ENCODE measurements at places on chromosomes 2 and 18.

DNA sequence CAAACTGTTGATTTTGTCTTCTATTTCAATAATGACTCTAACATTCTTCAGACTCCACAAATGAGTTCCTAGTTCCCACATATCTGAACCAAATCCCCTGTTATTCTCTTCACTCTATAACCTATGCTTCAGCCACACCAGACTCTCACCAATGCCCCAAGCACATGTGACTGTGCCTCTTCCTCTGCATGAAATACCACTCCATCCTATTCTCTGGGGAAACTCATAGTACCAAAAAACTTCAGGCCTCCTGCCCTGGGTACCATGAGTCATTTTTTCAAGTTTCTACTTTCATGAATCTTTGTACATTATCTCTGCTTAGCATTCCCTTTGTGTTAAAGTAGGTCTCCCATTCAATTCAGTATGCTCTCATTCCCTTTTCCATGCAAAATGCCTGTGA is 353.2 kb downstream of the ZEB2 start:
- DNase-seq, result no peak

DNA sequence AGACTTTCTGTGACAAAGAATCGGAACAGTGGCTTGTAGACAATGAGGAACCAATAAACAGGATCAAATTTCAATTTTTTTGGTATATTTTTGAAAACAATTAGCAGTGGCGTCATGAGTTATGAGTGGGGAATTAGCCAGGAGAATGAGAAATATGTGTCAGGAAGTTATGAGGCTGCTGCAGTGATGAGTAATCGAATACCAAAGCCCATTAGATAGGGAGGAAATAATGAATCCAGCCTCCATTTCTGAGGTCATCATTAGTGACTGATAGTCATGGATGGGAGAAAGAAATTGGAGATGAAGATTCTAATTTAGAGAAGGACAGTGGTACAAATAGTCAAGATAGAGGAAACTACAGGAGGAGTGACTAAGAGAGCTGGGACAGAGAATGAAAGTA is 673.1 kb upstream of the VRK2 start:
- no peak for DNase-seq

DNA sequence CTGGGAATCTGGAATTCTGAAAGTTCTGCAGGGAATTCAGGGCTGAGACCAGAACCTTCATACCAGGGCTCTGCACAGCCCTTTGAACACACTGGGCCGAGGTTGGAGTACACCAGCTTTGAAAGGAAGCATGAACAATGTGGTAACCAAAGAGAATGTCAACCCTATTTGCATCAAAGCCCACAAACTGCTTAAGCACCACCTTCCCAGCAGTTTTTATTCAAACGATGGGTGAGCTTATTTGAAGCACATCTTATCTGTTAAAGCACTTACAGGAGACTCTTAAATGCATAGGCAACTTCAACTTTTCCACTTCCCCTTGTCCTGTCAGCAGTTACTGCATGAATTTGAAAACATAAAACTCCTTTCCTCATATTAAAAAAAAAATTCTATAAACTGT is 96.6 kb downstream of the TXNL1 start:
- peak; percentile 29 for DNase-seq

DNA sequence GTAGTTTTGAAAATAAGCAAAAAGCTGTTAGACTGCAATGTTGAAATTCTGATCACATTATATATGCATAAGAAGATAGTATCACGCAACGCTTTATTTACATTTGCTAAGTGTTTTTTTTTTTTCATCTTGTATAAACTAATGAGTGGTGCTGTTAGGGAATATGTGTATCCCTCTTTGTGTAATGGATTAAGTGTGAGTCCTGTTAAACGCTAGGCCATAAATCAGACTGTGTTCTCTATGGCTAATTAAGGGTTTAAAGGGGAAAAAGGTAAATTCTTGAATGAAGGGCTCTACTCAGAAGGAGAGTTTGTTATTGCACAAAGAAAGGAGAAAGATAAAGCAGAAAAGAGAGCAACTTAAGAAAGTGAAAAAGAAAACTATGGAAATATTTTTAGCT is 4.8 kb upstream of the ASXL3 start:
- DNase-seq, result no peak

GRCh38 chr2:239569401-239570090 is 168.7 kb upstream of the HDAC4 start:
- DNase-seq, result no peak

DNA sequence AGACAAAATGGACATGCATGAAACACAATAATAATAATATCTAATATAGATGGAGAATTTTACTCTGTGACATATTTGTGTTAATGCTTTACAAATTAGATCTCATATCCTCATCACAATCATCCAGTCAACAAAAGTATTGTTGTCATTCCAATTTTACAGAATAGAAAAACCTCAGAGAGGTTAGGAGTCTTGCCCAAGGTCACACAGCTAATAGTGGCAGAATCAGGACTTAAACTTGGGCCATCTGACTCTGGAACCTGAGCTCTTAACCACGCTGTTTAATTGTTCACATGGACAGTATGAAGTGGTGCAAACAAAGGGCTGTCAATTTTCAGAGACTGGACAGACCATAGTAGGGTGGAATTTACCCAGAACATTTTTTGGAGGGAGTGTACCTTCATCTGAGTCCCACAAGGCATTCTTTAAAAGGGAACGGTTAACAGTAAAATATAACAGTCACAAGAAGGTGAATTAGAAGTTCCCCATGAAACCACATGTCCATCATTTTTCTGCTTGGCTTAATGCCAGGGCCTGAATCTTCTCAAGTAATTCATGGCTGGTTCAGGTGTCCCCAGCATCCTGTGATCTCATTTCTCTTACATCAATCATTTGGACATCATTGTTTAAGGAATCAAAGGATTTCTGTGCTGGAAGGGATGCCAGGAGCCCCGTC is 35.4 kb upstream of the CCDC93 start:
- DNase-seq, result peak; percentile 15

DNA sequence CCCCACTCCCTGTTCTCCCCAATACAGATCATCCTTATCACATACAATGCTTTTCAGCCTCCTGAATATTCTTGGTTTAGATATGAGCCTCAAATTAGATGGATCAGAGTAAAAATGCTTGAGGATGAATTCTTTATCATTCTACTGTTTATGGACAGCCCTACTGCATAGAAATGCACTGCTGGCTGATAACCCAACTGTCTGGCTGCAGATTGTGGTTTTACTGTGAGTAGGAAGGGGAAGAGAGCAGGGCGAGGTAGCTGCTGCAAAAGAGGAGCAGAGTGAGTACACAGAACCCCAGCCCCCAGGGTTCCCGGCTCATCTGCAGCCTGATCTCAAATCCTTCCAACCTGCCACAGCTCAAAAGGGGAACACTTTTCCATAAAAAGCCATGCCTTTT is 29.4 kb upstream of the NCOA1 start:
- DNase-seq, result peak; percentile 44

GRCh38 chr2:145277922-145278321 is 758.0 kb upstream of the ZEB2 start:
- no peak for DNase-seq

DNA sequence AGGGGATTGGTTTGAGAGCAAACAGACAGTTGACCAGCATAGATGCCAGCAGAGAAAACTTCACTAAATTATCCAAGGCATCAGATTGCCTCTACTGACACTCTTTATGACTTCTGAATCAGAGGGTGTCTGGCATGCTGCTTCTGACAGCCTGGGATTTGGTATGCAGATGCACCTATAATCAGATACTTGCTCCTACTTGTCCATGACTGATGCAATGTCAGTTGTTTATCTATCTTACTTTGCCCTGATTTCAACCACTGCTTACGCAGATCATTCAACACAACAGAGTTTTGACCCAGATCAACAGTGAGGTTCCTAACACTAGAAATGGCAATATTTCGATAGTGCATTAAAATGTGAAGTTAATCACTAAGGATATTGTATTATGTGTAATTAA is 22.6 kb upstream of the CALCRL start:
- no peak for DNase-seq

DNA sequence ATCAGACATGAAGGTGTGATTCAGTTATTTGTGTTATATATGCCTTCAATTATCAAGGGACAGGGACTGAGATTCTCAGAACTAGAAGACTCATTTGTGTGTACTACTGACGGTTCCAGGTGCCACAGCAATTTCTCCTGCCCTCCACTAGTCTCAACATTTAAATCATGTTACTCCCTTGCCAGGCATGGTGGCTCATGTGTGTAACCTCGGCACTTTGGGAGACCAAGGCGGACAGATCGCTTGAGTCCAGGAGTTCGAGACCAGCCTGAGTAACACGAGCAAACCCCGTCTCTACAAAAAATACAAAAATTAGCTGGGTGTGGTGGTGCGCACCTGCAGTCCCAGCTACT is 1.1 kb downstream of the CNDP2 start:
- peak; percentile 42 for DNase-seq

DNA sequence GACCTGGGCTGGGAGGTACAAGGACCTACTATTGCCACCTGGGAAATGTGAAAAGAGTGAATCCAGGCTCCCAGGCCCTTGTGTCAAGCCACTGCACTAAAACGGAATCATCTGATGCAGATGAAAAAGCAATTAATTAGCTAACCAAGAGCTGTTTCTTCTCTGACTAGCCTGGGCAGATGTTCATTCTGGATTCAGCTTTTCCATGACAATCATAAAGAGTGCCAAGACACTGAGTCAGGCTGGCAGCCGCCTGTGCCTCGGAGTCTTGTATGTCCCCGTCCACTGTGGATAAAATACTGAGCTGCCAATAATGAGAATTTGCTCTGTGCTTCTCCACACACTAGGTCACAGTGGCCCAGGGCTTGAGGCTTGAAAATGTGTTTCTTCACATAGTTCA is 21.7 kb upstream of the LCLAT1 start:
- no peak for DNase-seq

DNA sequence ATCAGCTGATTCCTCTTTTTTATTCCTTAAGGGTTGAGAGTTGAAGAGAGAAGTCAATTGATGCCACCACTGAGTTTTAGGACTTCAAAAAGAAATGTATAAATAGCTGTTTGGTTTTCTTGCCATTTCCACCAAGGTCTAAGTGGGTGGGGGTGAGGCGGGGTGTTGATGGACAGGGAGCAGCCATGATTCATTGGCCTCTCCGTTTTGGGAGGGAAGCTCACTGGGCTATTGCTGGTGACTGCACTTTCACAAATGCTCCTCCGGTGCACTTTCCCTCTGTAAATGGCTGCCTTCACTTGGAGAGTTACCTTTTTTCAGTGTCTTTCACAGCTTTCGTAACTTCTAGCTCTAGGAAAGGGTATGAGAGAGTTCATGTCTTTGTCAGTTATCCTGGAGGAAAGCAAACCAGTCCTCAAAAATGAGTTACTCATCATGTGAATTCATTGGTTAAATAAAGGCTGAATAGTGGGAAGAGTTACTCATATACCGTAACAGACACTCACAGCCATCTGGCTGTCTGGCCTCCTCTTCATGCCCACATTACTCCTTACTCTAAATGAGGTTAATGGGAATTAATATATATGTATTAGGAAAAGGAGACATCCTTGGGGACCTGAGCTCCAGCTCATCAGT is 17.4 kb upstream of the CTAGE1 start:
- DNase-seq, result no peak

DNA sequence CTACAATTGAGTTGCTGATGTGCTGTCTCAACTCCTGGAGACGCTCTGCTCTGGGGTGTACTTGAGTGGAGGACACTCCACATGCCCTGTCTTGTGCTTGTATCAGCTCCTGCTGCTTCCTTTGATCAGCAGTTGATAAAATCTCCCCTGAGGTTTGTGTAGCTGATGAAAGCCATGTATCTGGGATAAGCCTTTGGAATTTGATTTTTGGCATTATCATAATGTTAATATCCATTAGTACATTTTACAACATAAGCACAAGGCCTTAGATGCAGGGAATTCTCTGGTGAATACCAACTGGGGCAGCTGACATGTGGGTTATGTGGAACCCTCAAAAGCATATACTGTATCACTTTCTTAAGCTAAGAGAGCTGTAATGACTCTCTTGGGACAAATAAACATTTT is 222.7 kb upstream of the ITGA4 start:
- no peak for DNase-seq

GRCh38 chr2:105383432-105384166 is 15.3 kb downstream of the FHL2 start:
- DNase-seq, result no peak

DNA sequence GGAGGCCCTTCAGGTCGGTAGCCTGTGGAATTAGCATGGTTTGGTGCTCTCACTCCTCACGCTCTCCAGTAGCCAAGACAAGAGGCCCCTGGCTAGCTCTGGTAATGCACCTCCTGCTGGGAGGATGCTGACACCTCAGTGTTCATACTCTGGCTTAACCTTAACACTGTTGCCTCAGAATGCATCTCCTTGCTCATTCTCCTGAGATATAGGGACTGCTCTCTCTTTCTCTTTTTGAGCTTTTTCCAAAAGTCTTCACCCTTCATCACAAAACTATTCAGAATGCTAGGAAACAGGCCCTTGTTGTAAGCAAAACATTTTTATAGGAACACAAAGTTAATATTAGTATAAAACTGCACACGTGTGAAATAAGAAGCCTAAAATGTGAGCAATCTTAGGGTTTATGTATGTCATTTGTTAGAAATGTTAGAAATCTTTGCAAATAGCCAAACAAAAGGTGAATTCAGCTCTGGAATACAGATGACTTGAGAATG is 17.3 kb upstream of the IMPA2 start:
- DNase-seq, result no peak

- no peak for DNase-seq
These were observed at the start of gene SIX2 for GRCh38 chr2:45009303-45009927. SIX2 (minus strand) TSS chr2:45009452; CDS start chr2:45009110, 342 bp downstream.

- DNase-seq, result no peak
These were observed 174.7 kb downstream of the DNER start for GRCh38 chr2:229539628-229540027.

DNA sequence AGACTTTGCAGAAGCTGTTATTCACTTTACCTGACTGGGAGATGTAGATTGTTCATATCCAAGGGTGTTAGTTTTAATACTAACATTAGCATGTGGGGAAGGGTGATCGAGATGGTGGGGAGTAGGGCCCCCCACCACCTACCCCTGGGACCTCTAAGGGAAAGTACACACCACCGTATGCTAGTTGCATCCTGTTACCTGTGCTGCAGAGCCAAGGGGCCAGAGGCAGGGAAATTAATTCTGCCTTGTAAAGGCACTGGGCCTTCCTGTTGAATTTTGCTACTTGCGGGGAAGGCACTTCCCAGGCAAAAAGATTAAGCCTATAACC is 9.0 kb downstream of the STEAP3 start:
- DNase-seq, result no peak

- DNase-seq, result no peak
These were observed 494.4 kb downstream of the SOX11 start for GRCh38 chr2:6186332-6187151.

DNA sequence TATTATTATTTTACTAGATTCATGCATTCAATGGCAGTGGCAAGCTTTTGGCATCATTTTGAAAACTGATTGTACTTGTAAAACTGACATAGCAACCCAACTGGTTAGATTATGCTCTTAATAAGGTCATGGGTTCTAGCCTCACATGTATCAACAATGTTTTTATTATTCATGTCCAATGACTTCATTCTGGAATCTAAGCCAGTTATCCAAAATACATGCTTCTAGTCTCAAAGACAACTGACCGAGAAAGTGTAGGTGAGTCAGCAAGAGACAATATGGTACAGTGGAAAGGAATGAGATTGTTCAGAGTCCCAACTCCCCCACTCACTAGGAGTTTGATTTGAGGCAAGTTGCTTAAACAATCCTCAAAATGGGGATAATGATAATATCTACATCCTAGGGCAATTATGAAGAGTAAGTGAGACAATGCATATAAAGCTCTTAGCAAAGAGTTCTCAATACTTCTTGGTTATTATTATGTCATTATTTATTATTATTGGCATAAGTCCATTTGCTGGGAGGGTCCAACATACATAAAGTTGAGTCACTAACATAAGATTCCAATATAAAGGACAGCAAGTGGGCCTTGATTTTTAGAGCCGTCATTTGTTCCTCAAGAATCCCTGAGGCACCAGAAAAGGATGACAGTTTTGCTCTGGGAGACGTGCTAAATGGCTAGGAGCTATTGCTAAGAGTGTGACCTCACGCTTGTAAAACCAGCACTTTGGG is 99.4 kb downstream of the NEB start:
- no peak for DNase-seq

All from Jurkat, Clone E6-1 (cell line).